ENCODE measurements at places on chromosomes 3 and 15.

DNA sequence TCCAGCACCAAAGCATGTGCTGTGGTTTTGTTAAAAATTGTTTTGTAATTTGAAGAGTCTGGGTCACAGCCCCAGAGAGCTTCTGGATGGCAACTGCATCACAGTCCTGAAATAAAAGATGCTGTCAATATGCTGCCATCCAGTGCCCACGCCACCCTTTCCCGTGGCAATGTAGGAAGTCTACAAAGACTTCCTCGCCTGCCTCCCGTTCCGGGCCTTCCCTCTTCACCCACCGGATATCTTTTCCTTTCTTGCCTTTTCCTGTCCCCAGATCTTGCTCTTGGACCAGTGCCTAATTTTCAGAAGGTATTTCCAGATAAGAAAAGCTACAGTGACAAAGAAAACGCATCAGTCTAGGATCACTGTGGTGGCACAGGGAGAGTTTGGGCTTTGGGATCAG lies 85.3 kb upstream of the RNU6-1 start:
- no peak for DNase-seq

- no peak for DNase-seq
Observed at GRCh38 chr3:102531686-102532085, 96.9 kb downstream of the ZPLD1 start.

DNA sequence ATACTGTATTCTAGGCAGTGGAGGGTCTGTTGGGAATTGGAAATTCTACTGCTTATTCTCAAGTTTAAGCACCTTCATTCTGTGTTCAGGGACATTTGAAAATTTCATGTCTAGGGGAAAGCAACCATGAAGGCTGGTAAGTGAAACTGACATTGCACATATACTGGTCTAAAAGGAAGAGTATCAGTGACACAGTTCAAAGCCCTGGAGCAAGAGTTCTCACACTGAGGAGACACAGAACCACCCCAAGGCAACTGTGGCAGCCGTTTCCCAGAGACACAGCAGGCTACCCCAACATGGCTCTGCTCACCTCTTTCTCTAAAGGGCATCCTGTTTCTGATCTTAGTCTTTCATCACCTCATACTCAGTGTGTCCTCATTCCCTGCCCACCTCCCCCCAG lies 67.5 kb downstream of the KCNMB2 start:
- no peak for DNase-seq

DNA sequence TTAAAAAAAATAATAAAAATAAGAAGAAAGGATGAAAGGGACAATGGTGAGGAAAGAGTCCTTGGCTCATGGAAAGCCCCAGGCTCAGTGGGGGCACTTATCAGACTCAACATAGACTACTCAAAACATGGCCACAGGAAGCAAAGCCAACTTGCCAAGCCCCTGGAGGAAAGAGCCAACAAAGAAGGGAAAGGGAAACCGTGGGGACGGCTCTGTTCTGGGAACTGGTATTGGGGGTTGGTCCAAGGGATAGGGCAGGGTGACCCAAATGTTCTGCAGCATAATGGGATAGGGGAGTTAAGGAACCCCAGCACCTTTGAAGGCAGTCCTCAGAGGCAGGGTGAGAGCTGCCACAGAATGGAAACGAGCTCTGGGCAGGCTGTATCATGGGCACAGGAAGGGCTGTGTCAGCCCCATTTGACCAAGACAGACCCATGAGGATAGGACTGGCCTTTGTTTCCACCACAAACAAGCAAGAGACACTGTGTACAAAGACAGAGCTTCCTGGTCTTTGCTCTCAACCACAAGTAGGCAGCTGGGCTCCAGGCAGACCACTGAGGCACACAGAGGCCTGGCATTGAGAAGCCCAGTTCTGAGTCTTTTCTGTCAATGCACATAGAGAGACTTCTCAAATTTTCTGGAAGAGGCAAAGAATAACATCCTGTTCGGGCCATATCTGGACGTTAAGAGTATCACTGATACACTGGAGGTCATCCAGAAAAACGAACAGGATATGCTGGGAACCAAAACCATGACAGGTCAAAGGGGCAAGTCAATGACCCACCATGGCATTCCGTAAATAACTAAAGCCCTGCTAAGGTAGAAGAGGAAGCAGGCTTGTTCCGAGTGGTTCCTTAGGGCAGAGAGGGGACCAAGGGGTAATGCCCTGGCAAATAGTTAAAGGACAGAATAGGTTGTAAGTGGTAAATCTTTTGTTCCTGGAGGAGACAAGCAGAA lies 10.6 kb upstream of the SEMA7A start:
- no peak for DNase-seq

GRCh38 chr3:123766193-123767008 lies 117.7 kb downstream of the MYLK start:
- no peak for DNase-seq

DNA sequence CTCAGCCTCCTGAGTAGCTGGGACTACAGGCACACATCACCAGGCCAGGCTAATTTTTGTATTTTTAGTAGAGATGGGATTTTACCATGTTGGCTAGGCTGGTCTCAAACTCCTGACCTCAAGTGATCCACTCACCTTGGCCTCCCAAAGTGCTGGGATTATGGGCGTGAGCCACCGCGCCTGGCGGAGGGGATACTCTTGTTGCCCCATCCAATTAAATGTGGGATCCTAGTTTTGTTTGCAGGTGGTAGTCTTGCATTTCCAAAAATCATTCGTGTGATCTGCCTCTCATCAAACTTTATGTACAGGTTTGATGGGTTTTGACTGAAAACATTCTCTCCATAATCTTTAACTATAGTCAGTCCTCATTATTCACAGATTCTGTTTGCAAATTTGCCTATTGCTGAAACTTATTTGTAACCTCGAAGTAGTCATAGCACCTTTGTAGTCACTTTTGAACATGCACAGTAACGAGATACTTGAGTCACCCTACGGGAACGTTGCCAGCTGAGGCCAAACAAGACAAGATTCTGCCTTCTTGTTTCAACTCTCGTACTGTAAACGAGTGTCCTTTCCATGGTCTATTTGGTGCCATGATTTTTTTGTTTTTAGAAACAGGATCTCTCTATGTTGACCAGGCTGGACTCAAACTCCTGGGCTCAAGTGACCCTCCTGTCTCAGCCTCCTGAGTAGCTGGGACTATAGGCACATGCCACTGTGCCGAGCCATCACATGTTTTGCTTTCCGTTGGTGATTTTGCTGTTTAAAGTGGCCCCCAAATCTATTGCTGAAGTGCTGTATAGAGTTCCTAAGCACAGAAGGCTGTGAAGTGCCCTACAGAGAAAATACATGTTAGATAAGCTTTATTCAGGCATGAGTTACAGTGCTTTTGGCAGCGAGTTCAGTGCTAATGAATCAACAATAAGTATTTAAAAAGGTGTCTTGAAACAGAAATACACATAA lies 8.1 kb upstream of the MAPK6 start:
- DNase-seq, result no peak

- no peak for DNase-seq
Observed at GRCh38 chr15:85482894-85483293, 102.5 kb downstream of the AKAP13 start.

DNA sequence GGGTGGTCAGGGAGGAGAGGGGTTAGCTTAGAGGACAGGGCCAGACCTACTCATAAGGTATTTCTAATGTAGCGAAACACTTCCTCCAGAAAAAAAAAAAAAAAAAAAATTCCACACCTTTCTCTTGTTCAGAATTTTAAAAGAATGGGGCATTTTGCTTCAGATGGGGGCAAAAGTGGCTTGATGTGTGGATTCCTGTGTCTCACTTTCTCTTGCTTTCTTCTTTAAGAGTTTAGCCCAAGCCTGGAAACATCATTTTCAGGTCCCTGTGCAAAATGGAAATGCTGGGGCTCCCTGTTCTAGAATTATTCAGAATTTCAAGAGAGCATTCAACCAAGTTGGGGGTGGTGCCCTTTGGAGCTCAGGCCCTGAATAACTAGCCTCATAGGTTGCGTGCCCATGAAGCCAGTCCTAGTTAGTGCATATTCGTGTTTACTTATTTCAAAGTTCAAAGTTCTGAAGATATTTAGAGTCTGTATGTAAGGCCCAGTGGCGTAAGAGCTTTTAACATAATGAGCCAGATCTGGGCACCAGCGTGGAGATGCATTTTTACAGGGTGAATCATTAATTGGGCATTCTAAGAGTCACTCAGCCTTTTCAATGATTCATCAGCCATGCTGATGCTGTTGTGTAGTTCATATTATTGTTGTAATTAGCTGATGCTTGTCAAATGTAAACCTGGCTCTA lies 104.5 kb downstream of the RPLP1 start:
- DNase-seq, result no peak

DNA sequence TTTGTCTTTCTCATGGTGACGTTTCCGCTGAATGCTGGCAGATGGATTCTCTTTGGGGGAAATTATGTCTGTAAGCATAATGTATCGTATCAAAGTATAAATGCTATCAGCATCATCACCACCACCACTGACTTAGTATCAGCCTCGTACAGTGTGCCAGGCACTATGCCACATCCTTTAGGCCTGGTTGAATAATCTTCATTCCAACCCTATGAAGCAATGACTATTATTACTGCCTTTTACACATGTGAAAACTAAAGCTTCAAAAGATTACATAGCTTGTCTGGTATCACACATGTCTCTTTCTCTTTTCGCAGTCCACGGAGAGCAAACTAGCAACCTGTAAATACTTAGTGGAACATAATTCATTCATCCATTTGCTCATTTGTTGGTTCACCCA lies 166.7 kb upstream of the PRICKLE2 start:
- DNase-seq, result no peak

GRCh38 chr3:60585918-60586317 lies 665.3 kb downstream of the FHIT start:
- DNase-seq, result no peak

GRCh38 chr15:94290730-94291129 lies 59.4 kb downstream of the MCTP2 start:
- no peak for DNase-seq

All from stimulated activated CD8-positive, alpha-beta memory T cell treated with anti-CD3 and anti-CD28 coated beads, Interleukin-4, amount 100 ng/mL, for 1 hour (primary cell).